Stimulated activated CD8-positive, alpha-beta memory T cell treated with anti-CD3 and anti-CD28 coated beads, Interleukin-2, amount 100 ng/mL, for 1 hour (primary cell): ENCODE measurements at places on chromosomes 7 and 10.

GRCh38 chr10:80468002-80468401, 13.9 kb downstream of the TSPAN14 start:
- no peak for DNase-seq

DNA sequence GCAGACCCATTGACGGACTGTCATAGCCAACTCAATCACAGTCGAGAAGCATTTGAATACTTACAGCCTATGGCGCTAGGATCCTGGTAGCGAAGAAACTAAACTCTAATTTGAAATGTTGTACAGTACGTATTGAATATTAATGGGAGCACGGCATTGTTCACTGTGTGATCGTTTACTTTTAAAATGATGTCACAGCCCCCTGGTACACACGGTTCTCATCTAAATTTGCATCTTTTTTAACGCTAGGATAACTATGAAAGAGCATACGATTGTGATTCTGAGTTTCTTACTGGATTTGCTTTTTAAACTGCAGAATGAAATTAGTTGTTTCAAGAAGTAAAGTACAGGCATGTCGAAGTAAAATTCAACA, 895 bp upstream of the NAPEPLD start:
- DNase-seq: no peak

DNA sequence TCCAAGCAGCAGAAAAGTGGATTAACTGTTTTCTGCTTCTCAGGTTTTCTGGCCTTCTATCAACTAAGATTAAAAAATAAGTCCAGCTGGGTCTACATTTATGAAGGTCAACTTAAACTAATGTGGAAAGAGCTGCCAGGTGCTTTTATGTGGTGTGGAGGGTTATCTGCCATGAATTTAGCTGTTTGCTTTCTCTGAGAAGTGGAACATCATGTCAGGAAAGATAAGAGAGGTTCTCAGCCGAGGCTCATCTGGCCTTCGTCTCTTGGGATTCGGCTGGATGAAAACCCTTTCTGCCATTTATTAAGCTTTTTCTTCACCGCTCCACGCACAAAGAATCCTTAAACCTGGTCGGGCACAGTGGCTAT, 5.5 kb downstream of the PTPRN2 start:
- DNase-seq: no peak

DNA sequence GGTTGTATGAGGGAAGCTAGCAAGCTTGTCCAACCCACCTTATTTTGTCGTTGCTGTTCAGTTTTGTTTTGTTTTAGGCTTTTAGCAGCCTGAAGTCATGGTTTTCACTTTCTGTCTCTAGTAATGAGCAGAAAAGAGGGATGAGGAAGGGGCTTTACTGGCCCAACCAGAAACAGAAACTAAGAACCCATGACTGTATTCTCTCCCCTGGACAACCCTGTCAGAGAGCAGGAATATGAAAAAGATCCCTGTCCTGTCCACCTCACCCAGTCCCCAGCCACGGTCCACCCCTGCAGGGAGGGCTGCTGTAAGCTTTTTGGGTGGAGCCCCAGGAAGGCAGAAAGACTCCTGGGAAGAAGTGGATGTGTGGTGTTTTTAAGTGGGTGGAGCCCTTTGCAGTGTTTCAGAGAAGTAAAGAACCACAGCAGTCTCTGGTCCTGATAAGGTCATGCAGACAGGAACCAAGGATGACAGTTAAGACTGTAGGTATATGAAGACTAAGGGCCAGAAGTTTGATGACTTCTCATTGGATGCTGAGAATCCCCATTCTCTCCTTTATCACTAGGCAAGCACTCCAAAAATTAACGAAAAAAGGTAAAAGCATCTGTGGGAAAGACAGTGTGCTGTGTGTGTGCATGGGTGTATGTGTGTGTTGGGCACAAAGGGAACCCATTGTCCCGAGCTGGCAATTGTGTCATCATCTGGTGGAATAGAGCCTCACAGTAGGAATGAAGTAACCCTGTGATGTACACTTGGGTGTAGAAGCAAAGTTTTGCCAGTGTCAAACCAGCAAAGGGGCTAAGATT, 13.8 kb downstream of the MRPL32 start:
- DNase-seq: no peak

DNA sequence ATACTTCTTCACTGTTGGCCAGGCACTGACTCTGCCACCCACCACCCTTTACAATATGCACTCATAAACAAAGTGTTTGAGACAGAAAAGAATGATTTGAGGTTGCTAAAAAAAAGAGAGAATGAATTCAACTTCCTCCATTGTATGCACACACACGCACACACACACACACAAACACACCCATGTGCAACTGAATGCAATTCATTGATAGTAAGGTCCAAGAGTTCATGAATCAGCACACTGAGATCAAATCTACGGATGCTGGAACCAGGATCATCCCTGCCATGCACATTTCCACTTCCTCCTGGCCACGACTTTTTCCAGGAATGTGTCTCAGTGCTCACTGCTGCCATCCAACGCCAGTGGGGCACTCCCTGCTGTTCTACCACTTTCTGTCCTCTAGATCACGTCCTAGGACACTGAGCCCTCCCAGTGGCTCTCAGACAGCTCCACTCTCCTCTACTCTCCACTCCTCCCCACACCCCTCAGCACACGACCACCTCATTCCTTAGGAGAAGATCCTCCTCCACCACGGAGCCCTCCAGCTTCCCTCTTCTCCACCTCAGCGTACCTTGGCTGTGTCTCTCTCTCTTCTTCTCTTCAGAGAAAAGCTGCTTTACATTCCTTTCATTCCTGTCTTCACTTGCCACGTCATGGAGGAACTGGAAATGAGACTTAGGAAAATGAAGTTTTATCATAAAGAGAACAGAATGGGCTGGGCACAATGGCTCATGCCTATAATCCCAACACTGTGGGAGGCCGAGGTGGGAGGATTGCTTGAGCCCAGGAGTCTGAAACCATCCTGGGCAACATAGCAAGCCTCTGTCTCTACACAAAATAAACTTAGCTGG, 12.0 kb upstream of the TMEM213 start:
- DNase-seq: no peak

- DNase-seq: no peak
Observed at GRCh38 chr10:43226441-43226840, 40.4 kb downstream of the RASGEF1A start.
